SJSA1 (cell line): ENCODE measurements at places on chromosomes 3 and 15. TPM values are rescaled to one million over a fixed set of nuclear protein-coding genes. Genes with fewer than 3 reads are reported as not detected.

- no peak for DNase-seq
Observed at GRCh38 chr15:49620199-49620598, 419 bp downstream of the FAM227B start.

The PRSS50 gene
- not detected in 2 replicates for total RNA-seq

- no peak for DNase-seq
Observed at GRCh38 chr3:7381741-7382140, 520.8 kb downstream of the GRM7 start.

DNA sequence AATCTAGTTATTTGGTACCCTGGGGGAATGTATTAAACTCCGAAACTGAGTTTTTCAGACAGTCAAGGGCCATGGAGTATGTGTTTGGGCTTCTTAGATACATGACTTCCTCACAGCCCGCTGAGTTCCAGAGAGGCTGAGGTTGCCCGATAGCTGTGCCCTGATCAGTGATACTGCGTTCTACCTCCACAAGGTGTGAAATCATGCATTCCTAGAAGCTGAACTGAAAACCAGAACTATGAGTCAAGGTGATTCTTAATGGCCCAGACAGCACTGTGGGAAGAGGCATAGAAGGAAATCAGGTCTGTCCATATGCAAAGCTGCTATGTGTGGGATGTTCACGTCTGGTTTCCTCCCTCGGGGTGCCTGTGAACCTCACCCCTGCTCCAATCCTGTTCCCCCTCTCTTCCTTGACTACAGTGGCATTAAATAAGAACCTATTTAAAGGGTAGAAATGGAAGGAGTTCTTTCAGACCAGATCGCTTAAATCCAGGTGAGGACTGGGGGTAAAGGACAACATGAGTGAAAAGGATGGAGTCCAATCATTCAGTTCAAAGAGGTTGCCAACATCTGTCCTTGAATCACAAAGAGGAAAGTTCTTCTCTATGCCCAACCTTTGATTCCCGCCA is 74.3 kb downstream of the MYO1E start:
- DNase-seq: no peak

The CCR4 gene
- total RNA-seq: not detected in 2 replicates

GRCh38 chr3:112718967-112719366 is 78.0 kb upstream of the CCDC80 start:
- DNase-seq: no peak

- no peak for DNase-seq
Observed at GRCh38 chr3:88000853-88001252, 58.0 kb downstream of the CGGBP1 start.

The ZBED2 gene
- total RNA-seq: not detected in 2 replicates

- no peak for DNase-seq
Observed at GRCh38 chr15:77858792-77859490, 218.6 kb downstream of the TBC1D2B start.

- no peak for DNase-seq
Observed at GRCh38 chr3:170953736-170954135, 45.3 kb upstream of the EIF5A2 start.

DNA sequence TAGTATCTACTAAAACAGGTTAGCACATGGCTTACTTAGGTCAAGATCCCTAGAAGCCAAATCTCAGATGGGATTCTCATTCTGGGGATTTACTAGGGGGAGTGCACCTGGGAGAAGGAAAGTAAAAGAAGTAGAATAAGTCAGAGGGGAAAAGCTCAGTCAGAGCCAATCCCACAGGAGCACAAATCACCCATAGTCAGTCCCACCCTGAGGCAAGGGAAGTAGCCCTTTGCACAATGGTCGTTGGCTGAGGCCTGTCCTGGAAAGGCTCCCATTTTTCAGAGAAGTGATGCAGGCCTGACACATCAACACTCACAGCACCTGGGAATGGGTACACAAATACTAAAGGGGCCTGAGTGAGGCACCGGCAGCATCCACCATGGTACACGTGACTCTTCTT is 39.8 kb downstream of the SST start:
- no peak for DNase-seq

- DNase-seq: no peak
Observed at GRCh38 chr3:130644628-130645253, 101.9 kb downstream of the PIK3R4 start.
